ENCODE measurements at places on chromosomes 7 and 10. TPM values are rescaled to one million over a fixed set of nuclear protein-coding genes. Genes with fewer than 3 reads are reported as not detected.
A peak's percentile ranks its signal among the peaks of the same experiment; 100 is the strongest.

- peak overlapping the region; percentile 88 for H3K27ac ChIP-seq
- peak overlapping the region; percentile 72 for H3K4me3 ChIP-seq
- peaks cover 7% of the 10 kb centered on the region for H3K36me3 ChIP-seq
- H3K4me1 ChIP-seq: peaks cover 2% of the 10 kb centered on the region
- H3K27me3 ChIP-seq: no peaks in the 10 kb centered on the region
- DNase-seq: no peak
These were observed 554 bp downstream of the FRA10AC1 start for GRCh38 chr10:93701866-93702209.

- no peak overlapping the region for H3K4me3 ChIP-seq
- H3K4me1 ChIP-seq: no peaks in the 10 kb centered on the region
- H3K36me3 ChIP-seq: no peaks in the 10 kb centered on the region
- peak; percentile 78 for DNase-seq
- H3K27me3 ChIP-seq: no peaks in the 10 kb centered on the region
These were observed 233.2 kb upstream of the PRSS1 start for GRCh38 chr7:142516038-142516501.

DNA sequence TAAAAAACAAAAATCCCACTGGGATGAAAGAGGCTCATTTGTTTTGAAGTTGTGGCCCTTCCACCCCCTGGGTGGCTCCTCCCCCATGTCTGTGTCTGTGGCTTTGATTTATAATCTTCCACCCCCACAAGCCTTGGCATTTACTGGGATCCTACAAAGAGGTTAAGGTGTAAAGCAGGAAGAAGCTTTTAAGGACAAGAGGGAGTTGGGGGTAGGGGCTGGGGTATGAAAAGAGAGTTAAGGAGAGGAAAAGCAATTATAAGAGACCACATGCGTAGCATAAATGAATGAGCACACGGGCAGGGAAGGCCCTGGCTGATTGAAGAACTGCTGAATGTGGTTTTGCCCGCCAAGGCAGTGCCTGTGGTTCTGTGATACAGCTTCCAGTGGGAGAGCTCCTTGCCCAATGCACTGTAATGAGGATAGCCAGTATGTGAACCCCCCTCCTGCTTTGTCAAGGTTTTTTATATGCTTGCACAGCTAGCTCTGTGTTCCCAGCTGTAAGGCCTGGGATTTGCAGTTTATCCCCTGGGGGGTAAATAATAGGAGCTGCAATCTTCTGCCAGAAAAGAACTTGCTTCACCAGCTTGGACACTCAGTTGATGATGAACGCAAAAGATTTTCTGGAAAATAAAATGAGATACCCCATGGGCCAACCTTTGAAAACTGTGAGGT, 34.7 kb upstream of the KMT2E start:
- H3K4me1 ChIP-seq: peaks cover 18% of the 10 kb centered on the region
- H3K27me3 ChIP-seq: no peaks in the 10 kb centered on the region
- no peaks in the 10 kb centered on the region for H3K36me3 ChIP-seq
- no peak for DNase-seq

- H3K36me3 ChIP-seq: peaks cover 10% of the 10 kb centered on the region
- H3K4me3 ChIP-seq: no peak overlapping the region
- H3K27ac ChIP-seq: no peak overlapping the region
- no peaks in the 10 kb centered on the region for H3K4me1 ChIP-seq
- no peak for DNase-seq
- H3K27me3 ChIP-seq: no peaks in the 10 kb centered on the region
These were observed 21.0 kb downstream of the ITPRIP start for GRCh38 chr10:104317269-104317710.

DNA sequence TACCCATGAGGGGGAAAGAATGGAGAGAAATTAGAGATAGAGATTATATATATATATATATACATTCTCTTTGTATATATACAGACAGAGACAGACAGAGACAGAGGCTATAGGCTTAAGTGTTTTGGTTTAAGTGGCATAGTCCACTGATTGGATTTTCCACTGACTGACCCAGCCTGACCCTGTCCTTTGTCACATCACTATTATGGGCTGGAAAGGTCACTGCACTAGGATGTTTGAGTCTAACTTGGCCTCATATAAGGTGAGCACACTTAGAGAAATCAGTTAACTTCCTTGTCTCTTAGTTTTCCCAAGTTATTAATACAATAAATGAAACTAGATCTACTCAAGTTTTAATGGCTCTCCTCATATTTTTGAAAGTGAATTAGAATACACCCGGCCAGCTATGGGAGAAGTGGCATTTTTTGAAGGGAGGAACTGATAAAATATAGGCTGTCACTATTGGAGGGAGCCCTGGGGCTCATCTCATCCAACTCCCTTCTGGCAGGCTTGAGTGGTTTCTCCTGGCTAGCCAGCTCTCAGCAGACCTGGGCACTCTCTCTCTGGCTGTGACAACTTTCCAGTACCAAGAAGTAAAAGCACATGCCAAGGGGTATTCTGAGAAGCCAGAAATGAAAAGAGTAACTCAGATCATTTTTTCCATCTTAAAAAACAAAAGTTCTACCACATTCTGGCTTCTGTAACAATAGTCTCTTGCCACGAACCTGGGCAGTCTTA, 455.6 kb upstream of the ANKRD30A start:
- no peaks in the 10 kb centered on the region for H3K4me1 ChIP-seq
- no peaks in the 10 kb centered on the region for H3K27me3 ChIP-seq
- H3K27ac ChIP-seq: no peak overlapping the region
- no peak overlapping the region for H3K4me3 ChIP-seq
- no peaks in the 10 kb centered on the region for H3K36me3 ChIP-seq

- no peak overlapping the region for H3K27ac ChIP-seq
- no peaks in the 10 kb centered on the region for H3K4me1 ChIP-seq
- H3K4me3 ChIP-seq: no peak overlapping the region
- no peaks in the 10 kb centered on the region for H3K27me3 ChIP-seq
- no peaks in the 10 kb centered on the region for H3K36me3 ChIP-seq
- DNase-seq: peak; percentile 23
These were observed 217.8 kb upstream of the SEMA3A start for GRCh38 chr7:84412161-84412969.

Gene GIMAP2
- polyA plus RNA-seq: 14.1 TPM

Gene GDF2
- not detected for polyA plus RNA-seq

Gene KIF11
- polyA plus RNA-seq: 13.4 TPM

Gene UPK3BL2
- polyA plus RNA-seq: 7.3 TPM

Gene SLIT1
- polyA plus RNA-seq: 0.12 TPM

Measured in small intestine (tissue), 16 donors.